ENCODE measurements at places on chromosomes 3 and 15. TPM values are rescaled to one million over a fixed set of nuclear protein-coding genes. Genes with fewer than 3 reads are reported as not detected.

RASGRP1 gene
- 58.2 TPM for total RNA-seq

GPR27 gene
- 0.28 TPM for total RNA-seq

CYP19A1 gene
- total RNA-seq: not detected

CACNA2D3 gene
- not detected for total RNA-seq

GRAMD2A gene
- total RNA-seq: not detected
